Activated CD4-positive, CD25-positive, alpha-beta regulatory T cell treated with anti-CD3 and anti-CD28 coated beads, Interleukin-2, amount 50 U/mL, for 24 hours (primary cell): ENCODE measurements at places on chromosomes 1 and 21.

- peak; percentile 99 for ATAC-seq
Observed at GRCh38 chr1:181149326-181150125, 61.0 kb downstream of the IER5 start.

DNA sequence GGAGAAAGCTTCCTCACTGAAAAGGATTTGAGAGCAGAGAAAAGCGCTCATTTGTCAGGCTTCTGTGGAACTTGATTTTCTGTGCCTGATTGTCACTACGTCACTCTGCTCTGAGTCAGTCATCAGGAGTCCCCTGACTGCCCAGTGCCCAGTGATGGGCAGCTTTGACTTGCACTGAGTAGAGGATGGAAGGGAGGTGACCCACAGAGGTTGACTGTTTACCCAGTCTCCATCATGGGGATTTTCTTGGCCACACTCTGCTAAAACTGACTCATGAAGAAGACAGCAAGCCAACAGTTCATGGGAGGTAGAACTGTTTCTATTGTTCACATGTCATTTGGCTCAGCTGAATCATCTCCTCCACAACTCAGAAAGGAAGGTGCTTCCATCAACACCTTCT, 82.1 kb upstream of the DUSP10 start:
- peak; percentile 84 for ATAC-seq

- ATAC-seq = peak; percentile 96
Observed at GRCh38 chr1:46581681-46582455, 22.2 kb downstream of the MKNK1 start.

DNA sequence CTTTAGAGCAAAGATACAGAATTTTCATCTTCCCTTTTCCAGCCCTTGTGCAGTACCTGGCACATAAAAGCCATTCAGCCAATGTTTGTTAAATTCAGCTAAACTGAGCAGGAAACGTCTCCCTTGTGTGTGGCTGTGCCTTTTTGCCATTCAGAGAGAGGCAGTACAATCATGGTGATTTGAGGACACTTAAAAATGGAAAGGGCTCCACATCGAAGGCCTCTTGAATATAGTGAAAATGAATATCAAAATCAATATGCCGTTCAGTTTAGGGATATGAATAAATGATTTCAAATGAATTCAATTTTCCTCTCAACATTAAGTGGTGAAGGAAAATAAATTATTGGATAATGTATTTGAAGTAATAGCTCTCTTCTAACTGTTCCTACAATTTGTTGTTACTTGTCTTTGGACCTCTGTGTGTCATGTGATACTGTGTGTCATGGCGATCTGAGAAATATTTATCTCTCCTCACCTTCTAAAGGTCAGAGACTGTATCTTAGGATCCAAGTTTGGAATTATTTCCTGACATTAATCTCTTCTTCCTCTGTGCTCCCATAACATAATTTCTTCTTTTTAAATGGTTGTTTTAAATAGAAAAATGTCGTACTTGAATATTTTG, 355.6 kb upstream of the ST6GALNAC5 start:
- ATAC-seq = no peak

- ATAC-seq = no peak
Observed at GRCh38 chr1:229136822-229137221, 134.1 kb upstream of the RAB4A start.

- ATAC-seq = no peak
Observed at GRCh38 chr1:232550007-232550406, 79.9 kb downstream of the SIPA1L2 start.

GRCh38 chr1:114368560-114369255, 142.3 kb downstream of the TRIM33 start:
- no peak for ATAC-seq

- ATAC-seq = no peak
Observed at GRCh38 chr1:161772397-161772796, 6.3 kb downstream of the ATF6 start.
